ENCODE measurements at places on chromosomes 2 and 18.

- DNase-seq, result no peak
Observed at GRCh38 chr2:64685430-64685829, 31.7 kb upstream of the SERTAD2 start.

- DNase-seq, result no peak
Observed at GRCh38 chr2:209208211-209208610, 215.6 kb upstream of the MAP2 start.

GRCh38 chr2:187875261-187876141, 321.3 kb upstream of the TFPI start:
- no peak for DNase-seq

DNA sequence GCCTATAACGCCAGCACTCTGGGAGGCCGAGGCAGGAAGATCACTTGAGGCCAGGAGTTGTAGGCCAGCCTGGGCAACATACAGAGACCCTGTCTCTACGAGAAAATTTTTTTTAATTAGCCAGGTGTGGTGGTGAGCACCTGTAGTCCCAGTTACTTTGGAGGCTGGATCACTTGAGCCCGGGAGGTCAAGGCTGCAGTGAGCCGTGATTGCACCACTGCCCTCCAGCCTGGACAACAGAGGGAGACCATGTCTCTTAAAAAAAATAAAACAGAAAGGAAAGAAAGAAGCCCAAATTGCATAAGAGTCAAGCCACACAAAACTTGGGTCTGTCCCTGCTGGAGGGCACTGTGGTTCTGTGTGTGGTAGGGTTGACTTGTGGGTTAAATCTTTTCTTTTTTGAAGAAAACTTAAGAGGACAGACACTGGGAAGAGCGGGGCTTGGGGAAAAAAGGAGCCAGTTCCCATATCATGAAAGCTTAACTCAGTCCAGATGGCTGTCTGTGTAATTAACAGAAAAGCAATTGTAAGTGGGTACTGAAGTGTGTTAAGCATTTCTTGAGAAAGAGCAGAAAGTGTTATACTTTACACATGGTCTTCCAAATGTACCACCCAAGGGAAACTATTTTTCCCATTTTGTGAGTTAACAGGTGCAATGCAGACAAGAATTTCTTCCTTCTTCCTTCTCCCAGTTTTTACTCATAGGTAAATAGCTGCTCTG, 115.1 kb downstream of the ALPK2 start:
- DNase-seq, result no peak

DNA sequence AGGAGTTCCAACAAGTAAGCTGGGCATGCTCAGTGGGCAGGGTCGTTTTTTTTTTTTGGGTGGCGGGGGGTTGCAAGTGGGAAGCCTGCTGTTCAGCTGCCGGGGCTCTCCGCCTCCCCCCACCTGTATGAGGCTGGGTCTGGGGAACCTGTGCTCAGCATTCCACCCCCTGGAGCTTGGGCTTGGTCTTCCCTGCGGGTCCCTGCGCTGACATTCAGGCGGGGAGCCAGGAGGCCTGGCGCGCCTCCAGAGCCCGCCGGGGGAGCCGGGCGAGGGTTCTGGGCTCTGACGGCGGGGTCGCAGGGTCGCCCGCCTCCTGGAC, 822 bp upstream of the GPD2 start:
- no peak for DNase-seq

- DNase-seq, result peak; percentile 1
Observed at GRCh38 chr2:182716650-182716979, 558 bp downstream of the DNAJC10 start.

DNA sequence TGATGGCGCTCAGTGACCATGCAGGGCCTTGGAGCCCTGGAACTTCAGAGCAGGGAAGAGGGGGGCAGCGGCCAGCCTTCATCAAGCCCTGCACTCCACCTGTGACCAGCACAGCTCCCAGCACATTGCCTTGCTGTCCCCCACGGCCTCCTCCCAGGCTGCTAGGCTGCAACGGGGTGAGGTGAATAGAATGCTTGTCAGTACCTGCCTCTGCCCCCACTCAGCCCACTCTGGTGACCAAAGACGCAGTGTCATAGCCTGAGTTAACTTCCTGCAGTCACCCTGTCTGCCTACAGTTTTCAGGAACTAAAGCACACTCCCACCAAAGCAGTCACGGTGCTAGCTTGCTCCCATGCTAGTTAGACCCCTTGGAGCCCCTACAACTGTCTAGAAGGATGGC, 72.1 kb downstream of the STPG4 start:
- no peak for DNase-seq

DNA sequence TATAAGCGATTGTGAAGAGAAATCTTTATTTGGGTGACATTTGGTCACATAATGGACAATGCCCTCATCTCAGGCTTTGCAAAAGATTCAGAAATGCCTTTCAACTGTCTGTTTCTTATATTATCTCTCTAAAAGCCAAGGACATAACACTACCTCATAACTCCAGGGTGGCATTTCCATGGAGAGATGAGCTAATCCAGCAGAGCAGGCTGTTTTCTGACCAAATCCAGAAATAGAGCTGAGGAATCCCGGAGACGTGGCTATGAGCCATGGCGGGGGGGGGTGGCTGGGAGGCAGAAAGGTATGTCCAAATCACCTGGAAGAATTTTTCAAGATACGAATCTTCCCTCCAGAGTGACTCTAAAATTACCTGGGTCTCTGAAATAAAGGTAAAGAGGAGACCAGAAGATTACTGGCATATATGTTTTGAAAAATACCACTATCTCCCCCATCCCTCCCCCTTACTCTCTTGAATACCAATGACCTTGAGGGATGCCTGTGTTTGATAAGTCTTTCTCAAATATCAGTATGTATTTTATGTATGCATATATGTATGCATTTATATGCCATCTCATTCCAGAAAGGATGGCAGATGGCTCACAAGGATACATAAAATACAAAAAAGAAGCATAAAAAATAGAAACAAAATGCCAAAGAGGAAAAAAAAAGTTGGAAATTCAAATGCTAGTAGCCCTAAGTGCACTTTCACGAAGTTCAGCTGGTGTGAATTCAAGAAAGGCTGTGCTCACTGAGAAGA, 296.0 kb upstream of the MGAT5 start:
- no peak for DNase-seq

DNA sequence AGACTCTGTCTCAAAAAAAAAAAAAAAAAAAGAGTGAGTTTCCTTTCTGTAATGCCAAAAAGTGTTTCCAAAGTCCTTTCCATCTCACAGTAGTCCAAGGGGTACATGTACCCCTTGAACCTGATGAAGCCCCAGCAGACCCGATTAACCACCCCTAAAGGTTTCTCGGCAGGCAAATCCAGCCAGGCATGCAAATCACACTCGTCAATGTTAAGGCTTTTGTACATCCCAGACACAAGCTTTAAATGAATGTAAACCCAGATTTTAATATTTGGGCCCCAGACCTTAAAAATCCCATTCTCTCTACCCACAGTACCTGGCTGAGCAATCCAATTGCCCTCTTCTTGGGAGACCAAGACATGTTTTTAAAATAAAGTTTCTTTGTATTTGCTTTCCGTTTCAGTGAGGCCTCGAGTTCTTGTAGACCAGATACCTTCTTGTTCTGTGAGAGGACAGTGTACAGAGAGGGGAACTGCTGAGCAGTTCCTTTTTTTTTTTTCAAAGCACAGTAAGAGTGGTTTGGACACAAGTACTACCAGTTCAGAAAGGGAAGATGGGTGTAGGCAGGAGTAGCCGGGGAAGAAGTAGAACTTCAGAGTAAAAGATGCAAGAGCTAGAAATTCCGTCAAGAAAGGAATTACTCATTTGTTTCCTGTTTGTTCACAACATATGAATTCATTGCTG, at the start of gene NLRC4:
NLRC4 (minus strand) TSS at position 465 of the 684 bp plus-strand sequence. CDS start 8,111 bp downstream, outside the sequence.
- no peak for DNase-seq

- DNase-seq, result no peak
Observed at GRCh38 chr2:80016171-80016570, 288.4 kb downstream of the LRRTM1 start.

GRCh38 chr2:136582628-136583205, 182.6 kb upstream of the THSD7B start:
- no peak for DNase-seq

- DNase-seq, result no peak
Observed at GRCh38 chr2:22281033-22281432, 1103.9 kb upstream of the KLHL29 start.

DNA sequence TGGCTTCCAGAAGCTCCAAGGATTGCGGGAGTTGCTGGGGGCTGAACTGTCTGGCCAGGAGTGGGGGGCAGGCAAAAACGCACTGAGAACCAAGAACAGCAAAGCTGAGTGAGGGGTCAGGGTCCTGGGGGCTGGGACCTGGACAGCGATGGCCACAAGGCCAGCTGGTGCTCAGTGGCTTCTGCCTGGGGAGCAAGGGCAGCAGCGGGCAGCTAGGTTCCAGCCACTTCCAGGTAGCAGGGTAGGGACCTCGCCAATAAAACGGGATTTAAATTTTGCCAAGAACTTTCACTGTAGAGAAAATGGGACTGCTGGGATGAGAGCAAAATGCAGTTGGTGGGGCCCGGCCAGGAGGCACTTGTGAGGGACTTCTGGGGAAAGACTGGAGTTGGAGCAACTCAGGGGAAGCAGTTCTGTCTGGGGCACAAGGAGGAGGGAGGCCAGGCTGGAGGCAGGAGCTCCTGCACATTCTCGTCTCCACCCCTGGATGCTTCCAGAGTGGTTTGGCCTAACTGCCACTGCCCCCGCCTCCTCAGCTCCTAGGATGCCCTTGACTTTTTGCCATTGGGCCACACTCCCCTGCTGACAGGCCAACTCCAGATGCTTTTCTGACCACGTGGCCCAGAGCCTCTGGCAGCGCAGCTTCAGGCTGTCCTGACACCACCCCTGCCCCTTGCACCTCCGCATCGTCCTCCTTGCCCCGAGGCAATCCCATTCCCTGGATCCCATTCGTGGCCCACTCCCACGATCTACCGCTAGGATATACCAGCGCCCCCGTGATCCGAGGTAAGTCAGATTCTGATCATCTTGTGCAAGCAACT, 5.5 kb upstream of the CCDC74A start:
- DNase-seq, result no peak

All from stimulated activated CD8-positive, alpha-beta memory T cell treated with anti-CD3 and anti-CD28 coated beads, Interleukin-15, amount 100 ng/mL, for 24 hours (primary cell).